ENCODE measurements at places on chromosomes 3 and 15.

DNA sequence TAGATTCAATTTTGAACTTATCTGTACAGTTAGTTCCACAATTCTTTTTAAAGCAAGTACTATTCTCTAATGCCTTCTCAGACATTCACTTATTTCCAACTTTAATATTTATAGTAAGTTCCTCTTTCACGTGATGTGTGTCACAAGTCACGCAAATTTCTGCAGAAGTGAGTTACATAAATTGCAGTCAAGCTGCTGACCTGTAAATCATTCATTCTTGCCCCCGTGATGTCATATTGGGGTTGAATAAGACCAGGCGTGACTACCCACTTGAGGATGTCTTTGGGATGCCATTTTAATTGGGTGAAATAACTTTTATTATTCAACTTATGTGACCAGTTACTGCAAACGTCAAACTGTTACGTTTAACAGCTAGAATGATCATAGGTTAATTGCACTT is 15.1 kb downstream of the PPARG start:
- H3K27me3 ChIP-seq = no peaks in the 10 kb centered on the region
- DNase-seq = no peak
- no peaks in the 10 kb centered on the region for H3K36me3 ChIP-seq
- H3K4me3 ChIP-seq = no peak overlapping the region
- H3K27ac ChIP-seq = no peak overlapping the region

DNA sequence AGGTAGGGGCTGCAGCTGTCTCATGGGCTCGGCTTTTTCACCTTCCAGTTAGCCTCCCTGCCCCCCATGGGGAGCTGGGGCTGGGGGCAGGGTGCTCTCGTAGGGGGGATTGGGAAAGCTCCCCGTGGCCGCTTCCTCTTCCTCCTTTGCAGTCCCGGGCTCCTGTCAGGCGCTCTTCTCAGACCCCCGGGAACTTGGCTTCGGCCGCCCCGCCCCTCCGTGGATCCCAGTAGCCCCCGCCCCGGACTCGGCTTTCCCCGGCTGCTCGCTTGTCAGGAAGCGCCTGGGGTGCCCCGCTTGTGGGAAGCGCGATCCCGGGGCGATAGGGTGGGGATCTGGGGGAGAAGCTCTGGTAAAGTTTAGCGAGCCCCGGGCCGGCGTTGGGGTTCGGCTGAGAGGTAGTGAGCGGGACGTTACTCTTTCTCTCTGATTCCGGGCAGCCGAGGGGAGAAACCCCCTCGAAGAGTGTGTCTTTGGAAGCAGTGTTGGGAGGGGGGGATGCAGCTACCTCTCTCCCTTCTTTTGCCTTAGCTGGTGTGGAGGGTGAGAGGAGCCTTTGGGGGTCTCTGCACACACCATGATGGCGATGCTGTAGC is 611 bp downstream of the PIAS1 start:
- H3K27me3 ChIP-seq = no peaks in the 10 kb centered on the region
- H3K4me1 ChIP-seq = peaks cover 25% of the 10 kb centered on the region
- peak; percentile 71 for DNase-seq

GRCh38 chr15:40255033-40255432 is 16.2 kb downstream of the PAK6 start:
- no peaks in the 10 kb centered on the region for H3K36me3 ChIP-seq
- DNase-seq = no peak

- no peaks in the 10 kb centered on the region for H3K36me3 ChIP-seq
- peaks cover 38% of the 10 kb centered on the region for H3K4me1 ChIP-seq
- no peaks in the 10 kb centered on the region for H3K27me3 ChIP-seq
- peak; percentile 88 for DNase-seq
Measured at GRCh38 chr15:92521624-92522008, 127.9 kb downstream of the ST8SIA2 start.

DNA sequence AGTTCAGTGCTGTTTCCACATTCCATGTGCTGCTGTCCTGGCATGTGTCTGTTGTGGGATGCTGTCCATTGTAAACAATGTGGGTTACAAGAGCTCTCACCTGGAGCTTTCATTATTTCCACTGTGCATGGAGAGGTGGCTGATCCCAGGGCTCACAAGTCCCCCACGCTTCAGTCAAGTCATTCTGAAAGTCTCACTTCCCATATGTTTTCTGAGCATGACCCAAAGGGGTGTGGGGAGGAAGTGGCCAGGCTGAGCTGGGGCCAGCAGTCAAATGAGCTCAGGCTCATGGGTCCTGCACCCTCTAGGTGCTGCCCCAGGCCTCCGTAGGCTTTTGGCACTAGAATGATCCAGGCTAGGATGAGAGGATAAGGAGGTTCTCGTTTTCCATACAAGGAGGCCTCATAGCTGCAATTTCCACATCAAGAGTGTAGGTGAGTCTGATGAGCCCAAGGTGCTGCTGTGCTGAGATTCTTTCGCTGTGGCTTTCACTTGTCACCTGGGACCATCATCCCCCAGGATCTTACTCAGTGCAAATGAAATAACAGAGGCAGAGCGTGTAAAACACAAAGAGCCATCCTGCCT is 22.0 kb downstream of the STARD5 start:
- H3K4me3 ChIP-seq = no peak overlapping the region
- no peak overlapping the region for H3K27ac ChIP-seq
- H3K4me1 ChIP-seq = peaks cover 40% of the 10 kb centered on the region

DNA sequence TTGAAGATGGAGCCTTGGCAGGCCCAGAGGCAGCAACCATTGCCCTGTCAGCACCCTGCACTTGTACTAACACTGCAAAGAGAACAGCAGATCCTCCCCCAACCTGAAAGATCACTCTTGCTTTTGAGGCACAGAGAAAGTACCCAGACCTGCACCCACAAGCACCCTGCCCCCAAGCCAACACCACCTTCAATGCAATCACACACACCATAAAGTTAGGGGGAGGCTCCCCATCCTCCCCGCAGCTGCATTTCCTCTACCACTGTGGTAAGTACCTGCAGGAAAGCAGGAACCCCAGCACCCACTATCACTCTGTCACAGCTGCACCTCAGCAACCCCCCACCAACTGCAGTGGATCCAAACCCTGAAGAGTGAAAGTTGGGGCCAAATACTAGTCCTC is 12.0 kb downstream of the OR5K3 start:
- H3K36me3 ChIP-seq = no peaks in the 10 kb centered on the region
- DNase-seq = no peak
- H3K4me1 ChIP-seq = no peaks in the 10 kb centered on the region
- H3K27me3 ChIP-seq = no peaks in the 10 kb centered on the region
- no peak overlapping the region for H3K4me3 ChIP-seq

GRCh38 chr3:66322436-66322835 is 101.6 kb downstream of the SLC25A26 start:
- no peak for DNase-seq
- no peak overlapping the region for H3K27ac ChIP-seq
- no peaks in the 10 kb centered on the region for H3K27me3 ChIP-seq
- no peaks in the 10 kb centered on the region for H3K36me3 ChIP-seq

GRCh38 chr3:65619451-65619881 is 419.3 kb downstream of the MAGI1 start:
- no peak overlapping the region for H3K4me3 ChIP-seq
- DNase-seq = no peak
- H3K27ac ChIP-seq = no peak overlapping the region
- H3K36me3 ChIP-seq = no peaks in the 10 kb centered on the region

- H3K27me3 ChIP-seq = no peaks in the 10 kb centered on the region
- H3K36me3 ChIP-seq = no peaks in the 10 kb centered on the region
- no peak overlapping the region for H3K27ac ChIP-seq
- no peak for DNase-seq
Measured at GRCh38 chr3:6994081-6994668, 133.3 kb downstream of the GRM7 start.

DNA sequence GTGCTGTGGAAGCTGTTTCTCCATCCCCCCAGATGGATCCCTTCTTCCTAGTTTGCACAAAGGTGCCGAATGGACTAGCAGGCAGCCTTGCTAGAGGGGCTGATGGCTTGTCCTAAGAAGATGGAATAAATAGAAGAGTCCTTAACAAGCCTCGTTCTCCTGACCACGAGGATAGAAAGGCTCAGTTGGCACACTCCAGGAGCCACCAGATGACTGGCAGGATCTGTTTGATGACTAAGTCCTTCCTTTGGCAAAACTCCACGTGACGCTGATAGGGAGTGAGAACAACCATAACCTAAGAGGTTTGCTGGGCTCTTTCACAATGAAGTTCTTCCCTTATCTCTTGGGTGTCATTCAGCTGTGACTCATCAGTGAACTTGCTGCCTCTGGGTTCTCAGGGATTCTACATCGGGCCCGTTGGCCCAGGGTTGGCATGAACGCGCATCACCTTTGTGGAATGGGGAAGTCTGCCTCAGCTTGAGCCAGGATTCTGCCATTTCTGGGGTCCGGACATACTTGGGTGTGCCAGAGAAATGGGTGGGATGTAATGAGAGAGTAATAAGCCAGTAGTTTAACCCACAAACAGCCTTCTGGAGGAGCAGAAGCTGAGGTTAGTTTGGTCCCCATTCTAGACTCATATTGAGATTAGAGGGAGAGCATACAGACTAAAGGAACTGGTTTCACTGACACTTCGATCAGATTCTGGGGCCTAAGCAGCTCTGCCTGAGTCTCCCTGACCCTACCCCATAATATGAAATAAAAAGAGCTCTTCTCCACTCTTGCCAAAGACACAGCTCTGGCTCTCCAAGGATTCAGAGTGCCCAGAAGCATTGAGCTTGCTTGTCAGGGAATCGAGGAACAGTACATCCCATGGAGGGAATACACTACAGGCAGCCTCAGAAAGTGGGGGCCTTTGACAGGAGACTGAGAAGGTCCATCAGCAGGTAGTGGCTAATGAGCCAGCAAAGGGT is 2.0 kb upstream of the MELTF start:
- peaks cover 9% of the 10 kb centered on the region for H3K4me1 ChIP-seq
- no peaks in the 10 kb centered on the region for H3K27me3 ChIP-seq
- no peaks in the 10 kb centered on the region for H3K36me3 ChIP-seq
- peak overlapping the region; percentile 44 for H3K27ac ChIP-seq
- H3K4me3 ChIP-seq = no peak overlapping the region

DNA sequence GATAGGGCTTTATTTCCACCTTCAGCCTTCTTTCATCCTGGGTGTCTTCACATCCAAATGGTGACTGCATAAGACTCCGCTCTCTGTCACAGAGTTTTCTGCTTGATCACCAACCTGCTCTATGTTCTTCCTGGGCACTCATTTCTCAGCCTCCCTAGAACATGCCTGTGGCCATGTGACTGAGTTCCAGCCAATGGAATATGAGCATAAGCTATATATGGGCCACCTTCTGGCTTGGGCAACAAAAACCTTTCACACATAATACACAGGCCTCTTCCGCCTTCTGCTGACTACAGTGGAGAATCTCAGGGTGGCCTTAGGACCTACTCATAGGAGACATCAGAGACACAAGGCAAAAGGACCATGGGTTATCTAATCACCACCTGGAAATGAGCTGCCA is 51.2 kb upstream of the MED12L start:
- no peaks in the 10 kb centered on the region for H3K36me3 ChIP-seq
- DNase-seq = no peak
- no peak overlapping the region for H3K27ac ChIP-seq
- H3K4me3 ChIP-seq = no peak overlapping the region

GRCh38 chr15:64110950-64111678 is 15.3 kb downstream of the SNX1 start:
- no peak overlapping the region for H3K4me3 ChIP-seq
- H3K4me1 ChIP-seq = peaks cover 59% of the 10 kb centered on the region
- no peaks in the 10 kb centered on the region for H3K27me3 ChIP-seq
- H3K27ac ChIP-seq = peak overlapping the region; percentile 80
- no peak for DNase-seq

GRCh38 chr3:134563601-134564000 is 77.7 kb downstream of the CEP63 start:
- H3K27me3 ChIP-seq = no peaks in the 10 kb centered on the region
- H3K27ac ChIP-seq = no peak overlapping the region
- H3K36me3 ChIP-seq = peaks cover 5% of the 10 kb centered on the region
- DNase-seq = no peak
- H3K4me3 ChIP-seq = no peak overlapping the region

DNA sequence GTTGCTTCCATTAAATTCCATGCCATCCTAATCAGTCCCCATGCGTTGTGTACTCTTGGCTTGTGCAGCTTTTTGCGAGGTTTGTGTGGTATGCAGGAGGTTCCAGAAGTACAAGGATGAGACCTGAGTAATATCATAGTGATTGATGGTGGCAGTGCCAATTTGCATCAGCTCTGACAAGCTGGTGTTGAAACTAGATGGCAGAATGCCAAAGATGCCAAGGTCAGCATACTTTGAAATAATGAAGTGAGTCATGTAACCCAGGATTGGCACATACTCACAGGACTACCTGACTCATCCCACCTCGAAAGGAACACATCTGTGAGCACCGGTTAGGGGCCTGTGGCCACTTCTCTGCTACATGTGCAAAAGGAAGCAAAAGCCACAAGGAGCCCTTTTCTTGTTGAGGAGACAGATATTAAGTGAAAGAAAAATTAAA is 14.3 kb downstream of the KAT2B start:
- H3K36me3 ChIP-seq = no peaks in the 10 kb centered on the region
- H3K4me3 ChIP-seq = no peak overlapping the region
- peak; percentile 60 for DNase-seq
- H3K27ac ChIP-seq = peak overlapping the region; percentile 83
- no peaks in the 10 kb centered on the region for H3K27me3 ChIP-seq
- peaks cover 37% of the 10 kb centered on the region for H3K4me1 ChIP-seq

GRCh38 chr15:76575274-76575673 is 238.7 kb downstream of the ISL2 start:
- H3K4me3 ChIP-seq = no peak overlapping the region
- no peaks in the 10 kb centered on the region for H3K27me3 ChIP-seq
- H3K36me3 ChIP-seq = no peaks in the 10 kb centered on the region
- H3K27ac ChIP-seq = no peak overlapping the region

GRCh38 chr3:111321786-111322185 is 220.2 kb upstream of the CD96 start:
- no peak for DNase-seq
- no peaks in the 10 kb centered on the region for H3K36me3 ChIP-seq
- no peak overlapping the region for H3K27ac ChIP-seq
- no peak overlapping the region for H3K4me3 ChIP-seq

GRCh38 chr3:179681492-179682263 is 28.8 kb downstream of the USP13 start:
- no peaks in the 10 kb centered on the region for H3K27me3 ChIP-seq
- no peak overlapping the region for H3K4me3 ChIP-seq
- peaks cover 24% of the 10 kb centered on the region for H3K4me1 ChIP-seq
- no peak for DNase-seq
- H3K36me3 ChIP-seq = no peaks in the 10 kb centered on the region

- no peak for DNase-seq
- H3K4me3 ChIP-seq = no peak overlapping the region
- H3K27ac ChIP-seq = no peak overlapping the region
- H3K36me3 ChIP-seq = no peaks in the 10 kb centered on the region
- H3K4me1 ChIP-seq = no peaks in the 10 kb centered on the region
Measured at GRCh38 chr15:95087253-95087609, 855.9 kb downstream of the MCTP2 start.
